ENCODE measurements at places on chromosomes 3 and 15.

GRCh38 chr15:94225616-94226015 is 5.7 kb upstream of the MCTP2 start:
- DNase-seq = no peak

- DNase-seq = no peak
Measured at GRCh38 chr15:90907051-90907660, 4.1 kb downstream of the MAN2A2 start.

- no peak for DNase-seq
Measured at GRCh38 chr3:73669260-73669659, 44.5 kb upstream of the PDZRN3 start.

DNA sequence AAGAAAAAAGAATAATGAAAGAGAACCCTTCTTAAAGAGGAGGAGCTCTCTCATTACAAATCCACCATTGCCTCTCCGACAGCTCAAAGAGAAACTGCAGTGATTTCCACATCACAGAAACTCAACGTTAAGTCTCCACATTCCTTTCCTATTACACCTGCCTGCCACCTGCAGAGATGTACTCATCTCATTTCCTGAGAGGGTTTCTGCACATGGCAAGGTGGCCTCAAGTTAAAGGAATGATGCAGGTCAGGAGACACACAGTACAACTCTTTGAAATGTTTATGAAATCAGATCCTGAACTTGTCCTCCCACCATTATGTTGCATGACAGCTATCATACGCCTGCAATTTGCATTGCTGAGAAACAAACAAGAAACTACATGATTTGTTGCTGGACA is 458.4 kb upstream of the ADAMTS9 start:
- DNase-seq = no peak

DNA sequence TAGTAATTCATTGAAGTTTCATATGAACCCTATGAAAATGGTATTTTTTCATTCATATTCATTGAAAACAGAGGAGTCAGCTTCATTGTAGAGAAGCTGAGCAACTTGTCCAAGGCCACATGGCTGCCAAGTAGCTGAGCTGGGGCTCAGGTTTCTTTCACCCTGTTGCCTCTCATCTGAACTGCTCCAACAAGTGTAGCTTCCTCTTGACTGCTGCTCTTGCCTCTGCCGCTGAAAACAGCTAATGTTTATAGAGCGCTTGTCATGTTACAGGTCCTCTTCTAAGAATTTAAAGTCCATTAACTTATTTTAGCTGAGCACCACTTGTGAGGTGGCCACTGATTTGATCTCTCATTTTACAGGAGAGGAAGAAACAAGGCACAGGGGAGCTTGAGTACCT is 81.1 kb downstream of the PDCD6IP start:
- no peak for DNase-seq

DNA sequence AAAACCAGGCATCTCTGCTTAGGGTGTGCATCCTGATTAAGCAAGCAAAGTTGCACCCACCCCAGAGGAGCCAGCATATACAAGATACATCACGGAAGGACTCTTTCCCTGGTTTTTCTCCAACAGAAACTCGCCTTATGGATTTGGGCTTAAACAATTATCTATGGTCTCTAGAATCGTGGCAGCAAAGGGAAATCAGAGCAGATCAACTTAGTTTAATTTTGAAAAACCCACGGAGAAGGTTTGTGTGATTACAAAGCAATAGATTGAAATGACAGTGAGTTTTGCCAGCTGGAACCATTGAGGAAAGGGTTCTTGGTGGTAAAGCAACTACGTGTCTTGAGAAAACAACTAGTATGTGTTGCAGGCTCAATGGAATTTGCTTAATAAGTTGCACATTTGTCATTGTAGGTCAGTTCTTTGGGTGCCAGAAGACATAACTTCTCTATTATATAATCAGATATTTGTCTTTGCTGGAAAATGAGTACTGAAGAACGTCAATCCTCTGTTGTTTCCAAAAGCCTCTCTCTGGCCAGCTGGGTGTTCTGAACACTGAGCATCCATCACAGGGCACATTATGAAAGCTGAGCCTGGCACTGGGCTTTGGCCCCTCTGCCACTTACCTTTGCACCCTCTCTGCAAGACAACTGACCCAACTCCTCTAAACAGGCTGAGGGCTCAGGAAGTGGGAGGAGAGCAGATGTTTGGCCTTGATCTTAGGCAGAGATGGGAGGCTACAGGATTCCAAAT is 75.7 kb upstream of the FBN1 start:
- no peak for DNase-seq

DNA sequence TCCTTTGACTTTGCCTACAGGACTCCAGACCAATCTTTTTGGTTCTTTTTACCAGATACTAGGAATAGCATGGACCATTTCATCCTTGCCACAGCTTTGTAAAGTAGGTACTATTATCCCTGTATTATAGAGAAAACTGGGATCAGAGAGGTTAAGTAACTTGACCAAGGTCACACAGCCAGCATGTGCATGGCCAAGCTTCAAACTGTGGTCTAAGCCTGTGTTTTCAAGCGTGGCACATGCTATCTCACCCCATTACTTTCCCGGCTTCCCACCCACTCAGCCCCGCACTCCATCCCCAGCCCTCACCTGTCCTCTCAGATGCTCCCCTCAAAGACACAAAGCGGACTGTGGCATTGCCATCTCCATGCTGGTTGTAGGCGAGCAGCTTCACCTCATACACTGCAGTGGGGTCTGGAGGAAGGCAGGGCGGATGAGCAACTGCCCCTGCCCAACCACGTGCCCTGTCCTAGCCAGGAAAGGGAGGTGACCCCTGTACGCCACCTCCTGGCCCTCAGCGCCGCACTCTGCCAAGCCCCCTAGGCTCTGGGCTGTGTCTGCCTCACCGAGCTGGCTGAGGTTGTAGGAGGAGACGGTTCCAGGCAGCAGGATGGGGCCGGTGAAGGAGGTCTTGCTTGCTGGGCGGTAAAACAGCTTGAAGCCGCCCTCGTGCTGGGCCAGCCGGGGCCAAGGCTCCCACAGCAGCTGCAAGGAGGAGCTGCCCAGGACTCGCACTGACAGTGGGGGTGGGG is 25.7 kb downstream of the RNU5B-1 start:
- DNase-seq = no peak

- no peak for DNase-seq
Measured at GRCh38 chr15:70063261-70063925, 34.3 kb downstream of the TLE3 start.

- no peak for DNase-seq
Measured at GRCh38 chr15:98941595-98942255, 65.9 kb downstream of the PGPEP1L start.

DNA sequence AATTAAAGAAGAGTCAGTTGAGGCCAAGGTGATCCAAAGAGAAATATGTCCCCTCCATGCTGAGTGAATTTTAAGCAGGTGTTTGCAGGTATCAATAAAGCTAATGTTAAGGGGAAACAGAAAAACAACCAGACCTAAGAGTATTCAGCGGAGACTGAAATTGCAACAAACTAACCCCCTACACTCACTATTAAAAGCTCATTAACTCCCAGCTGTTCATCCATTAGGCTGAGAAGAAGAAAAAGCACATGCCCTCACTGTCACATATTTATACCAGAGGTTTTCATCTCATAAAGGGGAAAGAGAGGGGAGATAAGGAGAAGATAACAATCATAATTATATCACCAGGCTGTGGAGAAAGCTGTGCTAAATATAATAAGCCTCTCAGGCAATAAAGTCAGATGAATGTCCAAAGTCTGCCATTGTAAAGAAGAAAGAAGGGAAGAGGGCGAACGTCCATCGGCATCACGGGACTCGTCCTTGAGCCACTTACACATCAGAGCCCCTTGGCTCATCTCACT is 145.2 kb downstream of the TAFA4 start:
- DNase-seq = no peak

DNA sequence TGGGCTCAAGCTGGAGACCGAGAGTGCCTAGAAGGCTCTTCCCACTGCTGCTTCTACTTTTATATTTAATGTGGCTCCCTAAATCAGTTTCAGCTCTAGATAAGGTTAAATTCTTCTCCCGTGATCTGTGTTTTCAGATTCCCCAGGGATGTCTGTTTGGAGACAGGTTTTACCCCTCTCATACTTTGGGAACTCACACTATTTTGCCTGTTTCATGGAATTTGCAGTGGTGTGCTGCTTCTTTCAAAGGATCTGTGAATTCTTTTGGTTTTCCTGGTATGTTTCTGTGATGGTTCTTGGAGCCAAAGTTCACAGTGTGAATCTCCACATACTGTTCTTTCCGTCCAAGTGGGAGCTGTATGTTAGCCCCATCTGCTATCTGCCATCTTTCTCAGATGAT is 238.3 kb upstream of the SLITRK3 start:
- DNase-seq = no peak
